Stomach (tissue), 19 donors: ENCODE measurements at places on chromosomes 2 and 18.

- H3K27ac ChIP-seq, result no peak overlapping the region
- no peak overlapping the region for H3K4me3 ChIP-seq
- DNase-seq, result no peak
- H3K4me1 ChIP-seq, result no peaks in the 10 kb centered on the region
- H3K36me3 ChIP-seq, result no peaks in the 10 kb centered on the region
- no peaks in the 10 kb centered on the region for H3K27me3 ChIP-seq
These were observed 184.8 kb upstream of the VWC2L start for GRCh38 chr2:214226061-214226460.

DNA sequence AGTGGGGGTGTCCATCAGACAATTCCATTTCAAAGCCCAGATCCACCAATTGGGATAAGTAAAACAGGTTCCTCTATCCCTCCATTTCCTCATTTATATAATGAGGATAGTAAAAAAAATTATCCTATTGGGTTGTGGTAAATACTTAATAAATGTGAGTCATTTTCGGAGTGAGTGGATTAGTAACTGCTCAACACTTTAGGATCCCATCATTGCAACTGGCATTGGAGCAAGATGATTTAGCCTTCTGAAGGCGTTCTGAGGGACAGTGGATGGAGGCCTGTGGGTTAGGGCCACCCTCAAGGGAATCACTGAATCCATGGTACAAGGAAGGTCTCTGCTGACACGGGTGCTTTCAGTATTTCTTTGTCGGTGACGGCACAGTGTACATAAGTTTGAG, 108.6 kb upstream of the FZD7 start:
- H3K4me1 ChIP-seq, result no peaks in the 10 kb centered on the region
- H3K36me3 ChIP-seq, result no peaks in the 10 kb centered on the region
- no peak overlapping the region for H3K4me3 ChIP-seq
- no peak for DNase-seq
- no peak overlapping the region for H3K27ac ChIP-seq

GRCh38 chr2:113127646-113128570, 510 bp downstream of the IL1RN start:
- no peaks in the 10 kb centered on the region for H3K27me3 ChIP-seq
- no peak for DNase-seq
- H3K36me3 ChIP-seq, result peaks cover 9% of the 10 kb centered on the region
- peak overlapping the region; percentile 53 for H3K27ac ChIP-seq
- no peak overlapping the region for H3K4me3 ChIP-seq

GRCh38 chr18:23186781-23187180, 51.5 kb downstream of the CABLES1 start:
- no peaks in the 10 kb centered on the region for H3K4me1 ChIP-seq
- no peak for DNase-seq
- H3K27ac ChIP-seq, result no peak overlapping the region

- H3K27me3 ChIP-seq, result no peaks in the 10 kb centered on the region
- no peak for DNase-seq
- H3K4me1 ChIP-seq, result no peaks in the 10 kb centered on the region
- H3K4me3 ChIP-seq, result no peak overlapping the region
- H3K36me3 ChIP-seq, result no peaks in the 10 kb centered on the region
These were observed 51.1 kb upstream of the ARHGAP15 start for GRCh38 chr2:143078104-143078503.

GRCh38 chr2:201795607-201796477, 10.5 kb upstream of the CDK15 start:
- no peak overlapping the region for H3K4me3 ChIP-seq
- H3K27me3 ChIP-seq, result no peaks in the 10 kb centered on the region
- peak; percentile 76 for DNase-seq
- H3K27ac ChIP-seq, result no peak overlapping the region

DNA sequence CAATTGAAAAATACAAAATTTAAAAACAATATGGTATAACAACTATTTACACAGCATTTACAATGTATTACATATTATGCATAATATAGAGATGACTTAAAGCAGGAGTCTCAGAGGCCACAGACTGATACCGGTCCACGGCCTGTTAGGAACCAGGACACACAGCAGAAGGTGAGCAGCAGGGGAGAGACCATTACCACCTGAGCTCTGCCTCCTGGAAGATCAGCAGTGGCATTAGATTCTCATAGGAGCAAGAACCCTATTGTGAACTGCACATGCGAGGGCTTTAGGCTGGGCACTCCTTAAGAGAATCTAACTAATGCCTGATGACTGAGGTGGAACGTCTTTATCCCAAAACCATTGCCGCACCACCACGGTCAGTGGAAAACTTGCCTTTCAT, 58.0 kb downstream of the SMAD2 start:
- H3K27me3 ChIP-seq, result no peaks in the 10 kb centered on the region
- H3K4me1 ChIP-seq, result no peaks in the 10 kb centered on the region
- H3K27ac ChIP-seq, result no peak overlapping the region
- peaks cover 17% of the 10 kb centered on the region for H3K36me3 ChIP-seq
- no peak for DNase-seq

GRCh38 chr2:146238254-146238966, 1606.4 kb upstream of the ACVR2A start:
- H3K4me1 ChIP-seq, result no peaks in the 10 kb centered on the region
- no peak overlapping the region for H3K4me3 ChIP-seq
- H3K27me3 ChIP-seq, result no peaks in the 10 kb centered on the region
